Cardiac muscle cell (in vitro differentiated cells and primary cell): ENCODE measurements at places on chromosomes 1 and 21. TPM values are rescaled to one million over a fixed set of nuclear protein-coding genes. Genes with fewer than 3 reads are reported as not detected.

Gene SPRR4
- not detected in 2 replicates for total RNA-seq

GRCh38 chr21:27023186-27023585 is 56.3 kb upstream of the ADAMTS5 start:
- DNase-seq: no peak

DNA sequence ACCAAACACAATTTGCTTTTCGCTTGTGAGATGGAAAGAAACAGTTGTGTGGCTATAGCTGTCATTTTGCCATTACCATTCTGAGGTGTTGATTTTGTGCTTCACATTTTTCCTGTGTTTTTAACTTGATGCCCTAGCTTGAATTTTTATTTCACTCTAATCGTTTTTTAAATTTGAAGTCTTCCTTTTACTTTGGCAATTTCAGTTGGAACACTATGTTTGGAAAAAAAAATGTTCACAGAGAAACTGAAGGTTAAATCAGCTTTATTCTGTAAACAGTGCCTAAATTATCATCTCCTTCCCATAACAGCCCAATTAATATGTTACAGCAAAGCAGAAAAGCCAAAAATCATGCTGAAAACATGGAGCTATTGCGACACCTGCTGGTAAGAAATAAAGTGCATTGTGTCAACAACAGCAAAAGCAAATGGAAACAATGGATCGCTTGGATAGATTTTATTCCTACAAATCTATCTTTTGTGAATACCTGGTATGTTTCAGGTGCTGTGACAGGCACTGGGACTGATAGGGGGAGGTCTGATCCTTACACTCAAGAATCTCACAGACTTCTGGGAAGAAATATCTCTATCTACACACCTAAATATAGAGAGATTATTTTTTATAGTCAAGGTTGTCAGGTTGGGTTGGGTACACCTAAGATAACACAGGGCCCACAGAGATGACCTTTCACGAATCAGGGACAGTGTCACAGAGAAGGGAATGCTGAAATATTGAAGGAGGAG is 16.2 kb upstream of the ERICH3 start:
- DNase-seq: peak; percentile 77

DNA sequence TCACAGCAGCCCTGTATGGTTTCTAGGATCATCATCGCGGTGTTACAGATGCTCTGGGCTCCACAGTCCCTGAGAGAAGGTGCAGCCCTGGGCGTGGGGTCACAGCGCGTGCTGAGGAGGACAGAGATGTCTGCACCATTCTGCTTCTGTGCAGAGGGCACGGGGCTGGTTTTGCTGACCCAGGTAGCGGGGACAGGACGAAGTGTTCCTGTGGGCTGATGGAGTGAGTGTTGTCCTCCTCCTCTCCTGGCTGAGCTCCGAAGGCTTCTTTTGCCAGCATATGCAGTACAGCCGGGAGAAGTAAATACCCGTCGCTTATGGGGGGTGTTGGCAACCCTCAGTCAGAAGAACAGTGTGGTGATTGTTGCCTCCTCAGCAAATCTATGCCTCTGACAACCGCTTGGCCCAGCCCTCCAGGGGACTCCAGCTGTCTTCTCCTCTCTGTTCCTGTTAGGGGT is 101.5 kb downstream of the DDX20 start:
- DNase-seq: no peak

Gene IRF6
- total RNA-seq: 1.4 and 2.6 TPM in 2 replicates

DNA sequence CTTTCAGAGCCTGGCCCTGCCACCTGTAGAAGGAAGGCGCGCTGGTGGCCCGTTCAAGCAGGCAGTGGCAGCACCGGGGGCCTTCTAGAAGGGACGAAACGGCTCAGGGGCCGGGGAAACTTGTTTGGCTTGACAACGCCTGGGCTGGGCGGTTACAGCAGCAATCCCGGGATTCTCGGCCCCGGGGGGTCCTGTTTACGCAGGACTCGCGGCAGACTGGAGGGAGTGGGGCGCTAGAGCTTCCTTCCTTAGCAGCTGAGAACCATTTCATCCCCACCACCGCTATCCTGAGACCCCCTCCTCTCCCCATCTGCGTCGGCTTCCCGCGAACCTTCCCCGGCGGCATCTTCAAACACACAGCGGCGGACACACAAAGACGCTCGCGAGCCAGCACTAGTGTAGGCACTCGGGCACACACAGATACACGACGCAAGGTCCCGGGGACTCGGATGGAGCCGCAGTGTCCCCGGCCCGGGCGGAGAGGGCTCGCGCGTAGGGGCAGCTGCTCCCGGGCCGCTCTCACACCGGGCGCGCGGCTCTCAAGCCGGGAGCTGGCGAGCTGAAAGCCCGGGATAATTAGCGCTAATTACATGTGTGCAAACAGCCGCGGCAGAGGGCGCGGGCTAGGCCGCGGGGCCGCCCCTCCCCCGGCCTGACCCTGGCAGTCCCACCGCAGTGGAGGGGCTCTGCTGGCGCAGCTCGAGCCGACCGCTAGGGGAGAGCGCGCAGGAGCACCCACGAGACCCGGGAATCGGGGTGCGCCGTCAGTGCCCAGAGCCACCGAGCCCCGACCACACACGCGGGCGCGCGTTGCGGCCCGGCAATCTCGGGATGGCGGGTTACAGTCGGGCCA is 271.4 kb downstream of the FOXD2 start:
- peak; percentile 58 for DNase-seq

Gene DTL
- 13.6 and 19.4 TPM in 2 replicates for total RNA-seq

Gene ADCY10
- total RNA-seq: 0.28 and 0.69 TPM in 2 replicates

DNA sequence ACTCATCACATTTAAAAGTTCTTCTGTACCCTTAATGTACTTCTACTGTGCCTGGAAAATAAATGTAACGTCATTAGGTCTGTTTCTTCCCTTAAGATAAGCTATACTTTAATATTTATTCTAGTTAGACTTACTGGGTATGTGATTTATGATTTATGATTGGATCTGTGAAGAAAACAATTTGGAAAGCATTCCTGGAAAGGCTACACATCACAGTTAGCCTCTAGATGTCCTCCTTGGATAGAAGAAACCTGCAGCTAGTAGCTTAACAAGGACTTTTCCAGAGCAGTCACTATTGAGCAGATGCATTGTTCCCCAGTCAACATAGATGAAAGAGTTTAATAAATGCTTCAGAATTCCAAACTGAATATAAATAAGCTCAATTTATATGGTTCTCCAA is 22.2 kb upstream of the ABL2 start:
- DNase-seq: peak; percentile 77

DNA sequence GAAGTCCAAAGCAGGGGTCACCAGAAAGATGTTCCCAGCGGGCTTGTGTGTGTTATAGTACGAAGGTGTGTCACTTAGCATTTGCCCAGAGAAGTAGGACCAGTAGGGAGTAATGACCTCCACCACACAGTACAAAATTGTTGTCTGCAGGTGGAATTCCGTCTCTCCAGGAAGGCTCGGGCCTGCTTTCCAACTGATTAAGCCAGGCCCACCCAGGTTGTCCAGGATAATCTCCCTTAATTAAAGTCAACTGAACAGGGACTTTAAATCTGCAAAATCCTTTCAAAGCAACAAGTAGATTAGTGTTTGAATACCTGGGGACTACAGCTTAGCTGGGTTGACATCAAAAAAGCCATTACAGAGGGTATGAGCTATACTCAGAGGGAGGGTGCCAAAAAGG is 131.3 kb downstream of the BACH1 start:
- DNase-seq: no peak

Gene UBASH3A
- total RNA-seq: not detected in 2 replicates

DNA sequence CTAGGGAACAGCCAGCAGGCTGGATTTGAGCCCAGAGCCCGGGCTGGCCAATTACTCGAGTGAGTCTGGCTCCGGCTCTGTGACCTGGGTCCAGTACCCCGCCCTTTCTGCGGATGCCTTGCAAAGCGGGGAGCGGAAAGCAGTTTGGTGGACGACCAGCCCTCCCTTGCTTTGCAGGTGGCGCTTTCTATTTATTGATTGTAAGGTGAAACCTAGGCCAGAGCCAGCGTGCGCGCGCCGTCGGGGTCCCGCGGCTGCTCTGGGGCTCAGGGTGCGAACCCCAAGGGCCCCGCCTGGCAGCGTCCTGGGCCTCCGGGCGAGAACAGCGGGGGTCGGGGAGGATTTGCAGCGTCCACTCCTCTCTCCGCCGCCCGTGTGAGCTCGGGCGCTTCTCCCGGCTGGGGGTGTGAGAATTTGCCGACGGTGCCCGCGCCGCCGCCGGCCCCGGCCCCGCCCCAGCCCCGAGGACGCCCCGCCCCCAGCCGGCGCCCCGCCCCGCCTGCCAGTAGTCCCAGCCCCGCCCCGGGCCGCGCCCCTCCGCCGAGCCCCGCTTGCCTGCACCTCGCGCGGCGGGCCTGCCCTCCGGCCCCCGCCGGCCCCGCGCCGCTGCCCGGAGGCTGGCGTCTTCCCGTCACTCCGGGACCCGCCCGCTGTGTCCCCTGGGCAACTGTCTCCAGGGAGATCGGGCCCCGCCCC is 37.6 kb downstream of the PIK3CD start:
- DNase-seq: peak; percentile 91

DNA sequence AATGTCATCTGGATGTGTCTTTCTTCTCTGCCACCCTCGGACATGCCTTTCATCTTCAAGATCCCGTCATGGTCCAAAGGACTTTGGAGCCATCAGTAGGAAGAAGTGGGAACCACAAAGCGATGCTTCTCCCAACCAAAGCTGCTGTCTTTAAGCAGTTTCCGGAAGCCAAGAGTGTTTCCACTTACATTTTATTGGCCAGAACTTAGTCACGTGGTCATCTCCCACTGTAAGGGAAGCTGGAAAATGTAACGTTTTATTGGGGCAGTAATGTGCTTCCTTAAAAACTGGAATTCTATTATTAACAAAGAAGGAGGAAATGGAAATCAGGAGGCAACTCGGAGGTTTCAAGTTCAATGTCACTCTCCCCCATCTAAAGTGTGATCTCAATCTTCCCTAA is 170.8 kb downstream of the ATG4C start:
- no peak for DNase-seq

GRCh38 chr21:38264571-38264970 is 7.8 kb downstream of the KCNJ15 start:
- no peak for DNase-seq

DNA sequence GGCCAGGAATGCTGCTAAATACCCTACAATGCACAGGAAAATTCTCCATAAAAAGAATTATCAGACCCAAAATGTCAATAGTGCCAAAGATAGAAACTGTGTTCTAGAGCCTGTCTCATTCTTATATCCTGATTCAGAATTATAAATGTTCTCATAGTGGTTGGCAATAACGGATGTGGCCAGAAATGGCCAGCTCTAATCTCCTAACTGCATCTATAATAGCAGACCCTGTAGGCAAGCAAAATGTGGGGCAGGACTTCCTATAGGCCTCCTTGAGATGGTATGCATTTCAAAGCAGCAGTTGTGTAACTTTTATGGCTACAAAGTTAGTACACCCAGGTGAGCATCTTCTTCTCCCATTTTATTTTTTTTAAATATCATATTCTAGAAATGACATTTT is 95.9 kb upstream of the SGIP1 start:
- no peak for DNase-seq

- DNase-seq: peak; percentile 34
These were observed 23.6 kb upstream of the APOBEC4 start for GRCh38 chr1:183676586-183677189.

Gene CENPL
- 8.6 and 10.9 TPM in 2 replicates for total RNA-seq

GRCh38 chr1:60169206-60169605 is 95.6 kb upstream of the C1orf87 start:
- DNase-seq: no peak
